ENCODE measurements at places on chromosomes 11 and 22.

DNA sequence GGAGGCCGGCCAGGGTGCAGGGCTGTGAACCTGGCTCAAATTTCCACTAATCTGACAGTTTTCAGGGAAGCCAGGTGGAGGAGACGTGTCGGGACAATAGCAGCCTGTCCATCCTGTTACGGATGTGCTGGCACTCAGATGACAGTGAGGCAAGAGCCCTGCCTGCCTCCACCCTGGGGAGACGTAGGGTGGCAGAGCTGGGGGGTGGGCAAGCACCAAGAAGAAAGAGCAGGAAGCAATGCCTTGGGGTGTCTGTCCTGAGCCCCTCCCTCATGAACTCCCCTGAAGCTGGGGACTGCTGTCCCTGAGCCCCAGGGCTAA, 10.0 kb upstream of the TRIM29 start:
- no peak for DNase-seq

DNA sequence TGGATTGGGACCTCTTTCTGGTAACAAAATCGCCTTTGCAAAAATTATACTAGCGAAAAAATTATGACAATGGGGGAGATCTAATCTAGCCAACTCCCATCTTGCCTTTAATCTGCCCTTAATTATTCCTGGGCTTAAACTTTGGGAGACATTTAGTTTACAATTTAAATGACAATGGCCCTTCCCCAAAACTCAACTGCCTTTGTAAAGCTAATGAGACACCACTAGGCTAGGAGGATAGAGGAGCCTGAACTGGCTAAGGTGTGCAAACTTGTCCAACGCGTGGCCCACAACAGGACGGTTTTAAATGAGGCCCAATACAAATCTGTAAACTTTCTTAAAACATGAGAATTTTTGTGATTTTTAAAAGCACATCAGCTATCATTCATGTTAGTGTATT, 67.3 kb downstream of the RSF1 start:
- DNase-seq: no peak

DNA sequence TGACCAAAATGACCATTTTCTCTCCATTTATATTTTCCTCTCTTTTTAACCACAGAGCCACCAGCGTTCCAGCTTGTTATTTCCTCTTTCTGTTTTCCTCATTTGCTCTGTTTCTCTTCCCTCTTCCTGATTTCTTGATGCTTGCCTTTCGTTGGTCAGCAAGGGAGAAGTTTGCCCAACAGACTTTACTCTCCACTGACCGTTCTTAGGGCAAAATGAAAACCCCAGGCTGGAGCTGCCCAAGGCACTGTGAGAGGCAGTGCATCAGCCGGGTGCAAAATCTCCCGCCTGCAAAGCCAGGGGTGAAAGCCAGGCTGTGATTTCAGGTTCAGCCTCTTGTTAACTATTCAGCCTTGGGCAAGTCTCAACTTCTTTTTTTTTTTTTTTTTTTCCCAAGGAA, 26.1 kb upstream of the APLP2 start:
- no peak for DNase-seq

DNA sequence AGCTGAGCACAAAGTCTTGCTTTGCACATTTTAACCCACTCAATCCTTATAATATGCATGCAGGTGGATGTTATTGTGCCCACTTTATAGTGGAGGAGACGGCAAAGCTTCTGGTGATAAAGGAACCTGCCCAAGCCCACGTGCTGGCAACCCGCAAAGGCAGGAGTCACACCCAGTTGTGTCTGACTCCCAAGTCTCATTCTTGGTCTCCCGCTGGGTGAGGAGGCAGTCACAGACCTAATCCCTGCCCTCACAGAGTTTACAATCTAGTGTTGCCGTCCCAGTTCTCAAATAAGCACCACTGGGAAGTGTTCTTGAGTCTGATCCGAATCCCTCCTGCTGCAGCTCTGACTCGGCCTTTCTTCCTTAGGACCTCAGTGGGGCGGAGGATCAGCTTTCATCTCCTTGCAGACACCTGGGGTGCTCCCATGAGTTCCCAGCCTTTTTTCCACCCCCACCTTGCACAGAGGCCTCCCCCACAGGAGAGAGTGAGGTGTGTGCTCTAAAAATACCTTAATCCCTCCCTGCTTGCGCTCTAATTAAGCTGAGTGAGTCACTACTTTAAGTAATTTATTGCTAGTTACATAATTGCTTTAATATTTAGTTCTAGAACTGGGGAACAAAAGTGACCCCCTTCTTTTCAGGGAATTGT, 15.1 kb downstream of the PDE2A start:
- no peak for DNase-seq

- DNase-seq: peak; percentile 71
These were observed 83.5 kb downstream of the C22orf31 start for GRCh38 chr22:28978158-28978557.

DNA sequence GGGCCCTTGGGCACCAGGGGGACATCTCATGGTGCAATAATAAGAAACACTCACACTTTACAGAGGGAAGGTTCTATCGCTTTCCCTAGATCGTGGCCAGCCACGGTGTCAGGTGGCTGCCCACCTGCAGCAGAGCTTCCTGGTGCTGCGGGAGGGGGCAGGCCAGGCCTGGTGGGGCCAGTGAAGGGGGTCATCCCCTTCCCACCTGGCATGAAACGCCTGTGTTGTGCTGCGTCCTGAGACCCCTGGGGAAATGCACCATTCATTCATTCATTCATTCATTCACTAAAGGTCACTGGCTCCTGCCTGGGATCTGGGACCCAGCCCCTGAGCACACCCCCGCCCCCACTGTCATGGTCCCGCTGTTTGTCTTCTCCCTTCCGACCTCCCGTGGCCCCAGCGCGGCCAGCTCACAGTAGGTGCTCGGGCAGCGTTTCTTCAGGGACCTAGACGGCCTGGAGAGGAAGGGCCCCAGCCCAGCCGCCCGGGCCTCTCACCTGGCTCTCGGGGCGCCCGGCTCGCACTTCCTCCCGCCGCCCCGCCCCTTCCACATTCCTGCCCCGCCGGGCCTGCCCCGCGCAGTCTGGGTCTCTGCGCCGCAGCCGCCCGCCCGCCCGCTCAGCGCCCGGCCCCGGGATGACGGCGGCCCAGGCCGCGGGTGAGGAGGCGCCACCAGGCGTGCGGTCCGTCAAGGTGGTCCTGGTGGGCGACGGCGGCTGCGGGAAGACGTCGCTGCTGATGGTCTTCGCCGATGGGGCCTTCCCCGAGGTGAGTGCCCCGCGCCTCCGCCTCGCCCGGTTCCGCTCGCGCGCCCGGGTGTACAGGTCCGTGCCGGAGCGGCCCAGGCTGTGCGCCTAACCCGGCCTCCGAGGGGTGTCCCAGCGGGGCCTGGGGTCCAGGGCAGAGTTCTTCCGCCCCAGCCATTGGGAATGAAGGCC, at the start of gene RHOD:
TSS of gene RHOD (plus strand) at position 581 of the 938 bp plus-strand sequence. CDS start at position 637, 56 bp downstream.
- peak; percentile 81 for DNase-seq

DNA sequence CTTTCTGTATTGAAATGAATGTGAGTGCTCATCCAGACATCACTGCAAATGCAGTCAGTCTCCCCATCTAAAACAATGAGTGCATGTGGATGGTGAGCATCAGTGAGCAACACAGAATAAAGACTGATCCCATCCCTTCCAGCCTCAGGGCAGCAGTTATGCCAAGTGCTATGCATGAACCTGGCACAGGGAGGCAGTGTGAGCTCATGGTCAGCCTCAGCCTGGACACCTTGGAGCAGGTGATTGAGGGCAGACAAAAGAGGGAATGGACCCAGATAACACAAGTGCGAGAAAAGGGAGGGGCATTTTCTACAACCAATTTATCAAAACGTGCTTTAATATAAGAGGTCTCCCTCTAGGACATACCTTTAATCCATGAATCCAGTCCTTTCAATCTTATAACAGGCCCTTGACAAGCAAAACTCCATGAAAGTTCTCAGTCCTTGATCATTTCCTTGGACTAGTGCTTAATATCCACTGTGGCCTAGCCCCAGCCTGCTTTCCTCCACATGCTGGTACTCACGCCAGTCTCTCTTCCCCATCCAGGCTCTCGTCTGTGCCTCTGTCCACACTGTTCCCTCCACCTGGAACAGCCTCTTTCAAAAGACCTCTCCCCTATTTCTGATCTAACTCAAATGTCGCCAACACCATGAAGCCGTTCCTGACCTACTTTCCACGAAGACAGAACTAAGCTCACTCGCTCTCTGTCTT, 50.5 kb upstream of the LRRC55 start:
- peak; percentile 65 for DNase-seq

GRCh38 chr11:102830001-102830727, 13.2 kb downstream of the MMP3 start:
- peak; percentile 25 for DNase-seq

- no peak for DNase-seq
These were observed 597.4 kb downstream of the LUZP2 start for GRCh38 chr11:25094085-25094802.

DNA sequence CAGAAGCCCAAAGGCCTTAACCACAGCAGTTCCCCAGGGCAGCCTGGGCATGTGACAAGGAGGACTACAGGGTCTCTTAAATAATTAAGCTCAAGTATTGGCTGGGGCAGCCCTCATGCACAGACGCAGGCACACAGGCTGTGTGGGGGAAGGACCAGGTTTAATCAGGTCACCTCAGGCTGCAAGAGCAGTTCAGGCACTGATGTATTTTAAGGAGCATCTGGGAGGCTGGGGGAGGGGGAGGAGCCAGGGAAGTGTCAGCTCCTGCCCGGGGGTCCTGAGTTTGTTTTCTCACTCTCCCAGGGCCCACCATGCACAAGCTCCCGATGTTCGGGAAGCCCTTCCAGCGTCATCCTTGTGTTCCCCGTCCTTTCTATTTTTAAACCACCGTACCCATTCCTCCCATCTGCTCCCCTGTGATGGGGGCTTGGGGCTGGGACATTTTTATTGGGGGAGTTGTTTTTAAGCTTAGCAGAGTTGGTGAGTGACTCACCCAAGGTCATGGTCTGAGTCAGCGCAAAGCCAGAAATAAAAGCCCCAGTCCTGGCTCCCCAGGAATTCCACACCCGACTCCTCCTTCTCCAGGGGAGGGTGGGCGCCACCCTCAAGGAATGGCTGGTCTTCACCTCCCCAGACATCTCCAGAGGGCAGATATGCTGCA, 2.4 kb downstream of the CSDC2 start:
- DNase-seq: peak; percentile 86

GRCh38 chr22:27453725-27454124, 347.8 kb downstream of the MN1 start:
- DNase-seq: no peak

- DNase-seq: peak; percentile 79
These were observed 3.3 kb upstream of the DDI1 start for GRCh38 chr11:104033134-104033533.

DNA sequence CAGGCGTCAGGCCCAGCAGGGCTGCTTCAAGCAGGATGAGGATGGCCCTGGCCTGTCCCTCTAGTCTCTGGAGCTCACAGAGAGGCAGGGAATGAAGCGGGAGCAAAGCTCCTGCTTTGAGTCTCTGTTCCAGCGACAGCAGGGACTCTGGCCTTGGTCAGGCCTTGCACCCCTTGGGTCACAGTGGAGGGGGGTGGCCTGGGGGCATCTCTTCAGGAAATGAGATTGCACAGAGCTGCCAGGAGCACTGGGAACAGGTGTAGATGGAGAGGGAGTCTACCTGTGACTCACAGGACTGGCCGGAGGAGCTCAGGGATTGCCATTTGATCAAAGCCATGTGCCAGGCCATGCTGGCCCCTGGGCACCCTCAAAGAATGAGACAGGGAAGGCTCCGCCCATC, 1.6 kb downstream of the ANO1 start:
- no peak for DNase-seq

DNA sequence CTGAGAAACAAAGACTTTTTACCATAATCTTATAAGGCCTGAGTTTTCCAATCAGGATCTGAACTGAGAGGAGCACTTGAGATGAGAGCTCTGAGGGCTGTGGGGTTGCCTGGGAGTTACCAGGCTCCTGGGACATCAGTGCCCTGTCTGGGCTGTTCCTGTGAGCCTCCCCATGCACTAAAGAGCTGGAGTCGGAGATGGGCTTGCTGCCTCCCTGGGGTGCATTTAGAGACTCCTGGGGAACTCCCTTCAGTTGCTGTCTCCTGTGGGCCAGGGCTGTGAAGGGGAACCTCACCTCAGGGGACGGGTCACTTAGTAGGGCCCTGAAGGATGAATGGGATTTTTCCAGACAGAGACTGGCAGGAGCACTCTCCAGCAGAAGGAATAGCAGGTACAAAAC, 33.3 kb downstream of the KCNC1 start:
- no peak for DNase-seq

- DNase-seq: no peak
These were observed 2.1 kb downstream of the PAMR1 start for GRCh38 chr11:35523331-35523768.

DNA sequence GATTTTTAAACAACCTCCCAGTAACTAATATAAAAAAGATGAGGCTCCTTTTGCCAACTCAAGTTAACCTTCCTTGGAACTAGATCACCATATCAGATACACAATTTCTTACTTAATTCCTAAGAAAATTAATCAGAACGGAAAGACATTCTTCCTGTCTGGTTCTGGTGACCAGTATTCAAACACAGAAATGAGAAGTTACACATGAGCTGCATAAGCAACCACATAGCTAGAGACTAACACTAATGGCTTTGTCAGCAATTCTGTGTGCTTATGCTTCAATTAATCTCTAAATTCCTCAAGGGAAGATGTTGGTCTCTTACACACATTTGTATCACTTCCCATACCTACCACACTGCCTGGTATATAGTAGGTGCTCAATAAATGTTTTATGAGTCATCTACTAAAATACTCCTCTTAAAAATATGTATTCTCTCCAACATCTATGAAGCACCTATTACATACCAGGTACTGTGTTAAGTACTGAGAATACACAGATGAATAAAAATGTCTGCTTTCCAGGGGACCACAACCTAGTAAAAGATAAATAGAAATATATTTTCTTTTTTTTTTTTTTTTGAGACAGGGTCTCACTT, 54.5 kb downstream of the GAB2 start:
- DNase-seq: no peak

GRCh38 chr11:64489831-64490441, 101.1 kb upstream of the SLC22A12 start:
- DNase-seq: peak; percentile 33

GRCh38 chr22:30216710-30217109, 29.8 kb downstream of the LIF start:
- no peak for DNase-seq

DNA sequence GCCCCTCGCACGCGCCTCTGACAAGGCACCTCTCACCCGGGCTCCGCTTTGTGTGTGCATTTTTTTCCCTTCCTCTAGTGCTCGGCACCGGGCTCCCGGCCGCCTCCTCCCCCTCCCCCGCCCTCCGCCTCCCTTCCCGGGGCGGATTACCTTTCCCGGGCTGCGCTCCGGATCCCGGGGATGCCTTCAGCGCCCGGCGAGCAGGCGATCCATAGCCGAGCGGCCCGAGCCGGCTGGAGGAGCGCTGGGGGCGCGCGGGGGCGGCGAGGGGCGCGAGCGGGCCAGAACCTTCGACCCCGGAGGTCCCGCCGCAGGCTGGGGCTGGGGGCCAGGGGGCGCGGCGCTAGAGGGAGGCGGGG, 282 bp downstream of the MPPED2 start:
- peak; percentile 61 for DNase-seq

- no peak for DNase-seq
These were observed 59.9 kb upstream of the POU2AF1 start for GRCh38 chr11:111438846-111439520.

DNA sequence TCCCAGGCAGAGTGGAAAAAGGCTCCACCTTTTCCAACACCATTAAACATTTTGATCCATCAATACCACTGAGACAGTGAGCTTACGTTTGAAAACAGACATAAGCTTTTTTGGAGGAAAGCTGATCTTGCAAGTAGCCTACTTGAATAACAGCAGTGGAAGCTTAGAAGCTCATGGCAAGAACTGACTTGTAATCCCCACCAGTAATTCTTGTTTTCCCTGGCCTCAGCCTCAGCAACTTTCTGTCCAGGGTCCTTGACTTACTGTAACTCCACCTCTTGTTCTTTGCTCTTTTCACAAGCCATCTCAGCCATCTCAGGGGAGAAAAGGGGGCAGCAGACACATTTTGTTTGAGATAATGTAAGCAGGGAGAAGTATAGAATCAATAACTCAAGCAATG, 12.3 kb upstream of the MPZL2 start:
- DNase-seq: no peak
